ENCODE measurements at places on chromosomes 3 and 15.

GRCh38 chr3:13873818-13874217 is 6.1 kb downstream of the WNT7A start:
- no peak for DNase-seq

DNA sequence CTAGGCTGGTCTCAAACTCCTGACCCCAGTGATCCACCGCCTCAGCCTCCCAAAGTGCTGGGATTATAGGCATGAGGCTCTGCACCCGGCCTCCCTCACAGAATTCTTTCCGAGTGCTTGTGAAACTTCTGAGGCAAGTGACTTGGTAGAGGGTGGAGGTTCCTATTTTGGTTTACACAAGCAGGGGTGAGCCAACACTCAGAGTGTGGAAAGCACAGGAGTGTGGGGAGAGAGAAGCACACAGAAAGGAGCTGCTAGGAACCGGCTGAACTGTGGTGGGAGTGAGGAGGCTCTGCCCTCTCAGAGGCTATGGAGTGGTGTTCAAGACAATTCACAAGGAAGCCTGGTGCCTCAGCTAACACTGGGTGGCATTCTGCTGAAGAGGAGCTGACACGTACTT is 7.7 kb downstream of the CAPN3 start:
- no peak for DNase-seq

GRCh38 chr3:21393683-21394311 is 357.2 kb downstream of the ZNF385D start:
- no peak for DNase-seq

DNA sequence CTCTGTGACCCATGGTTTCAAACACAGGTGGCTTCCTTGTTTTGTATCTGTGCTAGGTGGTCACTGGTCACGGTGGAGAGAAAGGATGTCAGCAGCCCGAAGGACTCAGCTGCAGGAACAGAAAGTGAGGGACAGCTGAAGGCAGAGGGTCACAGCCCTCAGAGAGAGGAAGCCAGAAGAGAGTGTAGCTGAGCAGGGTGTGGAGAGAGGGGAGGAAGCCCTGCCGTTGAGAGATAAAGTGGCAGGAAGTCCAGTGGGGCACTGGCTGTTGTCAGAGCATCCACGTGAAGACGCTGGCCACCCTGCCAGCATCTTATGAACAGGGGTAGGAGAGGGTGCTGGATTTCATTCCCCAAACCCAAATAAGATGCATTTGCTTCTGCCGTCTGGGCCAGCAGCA is 36.9 kb downstream of the LIMD1 start:
- DNase-seq: no peak

GRCh38 chr3:172087602-172088580 is 48.5 kb downstream of the FNDC3B start:
- DNase-seq: no peak

GRCh38 chr15:45259796-45260195 is 7.8 kb downstream of the SLC28A2 start:
- no peak for DNase-seq

DNA sequence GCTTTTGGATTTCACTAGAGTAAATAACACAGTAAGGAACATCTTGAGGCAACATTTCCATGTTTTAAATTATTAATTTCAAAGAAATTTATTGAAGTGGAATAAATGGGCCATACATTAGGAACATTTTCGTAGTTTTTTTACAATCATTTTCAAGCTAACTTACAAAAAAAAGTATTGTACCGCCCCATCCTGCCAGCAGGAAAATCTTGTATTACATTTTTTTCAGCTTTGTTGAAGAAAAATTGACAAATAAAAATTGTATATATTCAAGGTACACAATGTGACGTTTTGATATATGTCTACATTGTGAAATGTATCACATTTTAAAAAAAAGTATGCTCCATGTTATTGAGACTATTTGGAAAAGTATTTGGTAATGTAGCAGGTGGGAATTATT is 1001.9 kb upstream of the NR2F2 start:
- DNase-seq: no peak

- no peak for DNase-seq
These were observed 37.1 kb upstream of the TSC22D2 start for GRCh38 chr3:150370999-150371398.

DNA sequence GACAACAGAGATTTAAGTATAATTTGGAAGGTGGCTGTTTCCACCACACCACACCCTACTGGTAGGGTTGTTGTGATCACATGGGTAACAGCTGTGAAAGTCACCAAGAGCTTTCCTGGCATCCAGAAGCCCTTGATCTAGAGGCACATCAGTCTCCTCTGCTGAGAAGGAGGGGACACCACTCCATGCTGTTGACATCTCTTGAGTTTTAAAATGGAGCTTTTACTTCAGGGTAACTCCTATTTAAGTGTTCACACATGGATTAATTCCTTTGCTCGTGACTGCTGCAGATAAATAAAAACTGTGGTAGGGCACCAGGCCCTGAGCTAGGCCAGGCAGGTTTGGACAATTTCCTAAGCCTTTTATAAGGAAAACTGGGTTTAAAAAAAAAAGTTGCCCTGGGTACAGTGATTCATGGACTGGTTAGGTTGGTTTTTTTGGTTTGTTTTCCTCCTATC is 7.5 kb downstream of the EXOSC7 start:
- no peak for DNase-seq

DNA sequence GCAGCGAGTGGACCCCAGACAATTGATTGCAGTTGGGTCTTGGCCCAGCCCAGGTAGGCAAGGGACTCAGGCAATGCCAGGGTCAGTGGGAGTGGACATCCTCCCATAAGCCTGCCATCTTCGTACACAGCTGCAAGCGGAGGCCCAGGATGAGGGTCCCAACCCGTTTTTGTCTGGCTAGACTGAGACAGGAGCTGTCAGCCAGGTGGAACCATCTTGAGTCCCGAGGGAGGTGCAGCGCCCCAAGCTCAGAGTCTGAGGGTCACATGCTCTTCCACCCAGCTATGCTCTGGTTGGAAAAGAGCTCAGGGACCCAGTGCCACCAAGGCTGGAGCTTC is 22.6 kb upstream of the IP6K2 start:
- DNase-seq: no peak

DNA sequence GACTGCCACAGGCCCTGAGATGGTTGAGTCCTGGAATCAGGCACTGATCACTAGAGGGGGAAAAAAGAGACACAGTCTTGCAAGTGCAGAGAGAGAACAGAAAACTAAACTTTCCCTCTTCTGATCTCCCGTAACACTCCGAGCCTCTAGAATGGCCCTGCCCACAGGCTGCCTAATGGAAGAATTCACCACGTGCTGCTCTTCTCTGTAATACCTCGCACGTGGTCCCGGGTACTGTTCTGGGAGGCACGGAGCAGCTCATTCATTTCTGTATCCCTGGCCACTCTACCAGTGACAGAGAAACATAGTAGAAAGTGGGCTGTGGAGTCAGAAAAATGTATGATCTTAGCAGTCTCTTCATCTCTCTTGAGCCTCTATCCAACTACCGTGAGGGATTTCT is 30.4 kb downstream of the VGLL4 start:
- no peak for DNase-seq

DNA sequence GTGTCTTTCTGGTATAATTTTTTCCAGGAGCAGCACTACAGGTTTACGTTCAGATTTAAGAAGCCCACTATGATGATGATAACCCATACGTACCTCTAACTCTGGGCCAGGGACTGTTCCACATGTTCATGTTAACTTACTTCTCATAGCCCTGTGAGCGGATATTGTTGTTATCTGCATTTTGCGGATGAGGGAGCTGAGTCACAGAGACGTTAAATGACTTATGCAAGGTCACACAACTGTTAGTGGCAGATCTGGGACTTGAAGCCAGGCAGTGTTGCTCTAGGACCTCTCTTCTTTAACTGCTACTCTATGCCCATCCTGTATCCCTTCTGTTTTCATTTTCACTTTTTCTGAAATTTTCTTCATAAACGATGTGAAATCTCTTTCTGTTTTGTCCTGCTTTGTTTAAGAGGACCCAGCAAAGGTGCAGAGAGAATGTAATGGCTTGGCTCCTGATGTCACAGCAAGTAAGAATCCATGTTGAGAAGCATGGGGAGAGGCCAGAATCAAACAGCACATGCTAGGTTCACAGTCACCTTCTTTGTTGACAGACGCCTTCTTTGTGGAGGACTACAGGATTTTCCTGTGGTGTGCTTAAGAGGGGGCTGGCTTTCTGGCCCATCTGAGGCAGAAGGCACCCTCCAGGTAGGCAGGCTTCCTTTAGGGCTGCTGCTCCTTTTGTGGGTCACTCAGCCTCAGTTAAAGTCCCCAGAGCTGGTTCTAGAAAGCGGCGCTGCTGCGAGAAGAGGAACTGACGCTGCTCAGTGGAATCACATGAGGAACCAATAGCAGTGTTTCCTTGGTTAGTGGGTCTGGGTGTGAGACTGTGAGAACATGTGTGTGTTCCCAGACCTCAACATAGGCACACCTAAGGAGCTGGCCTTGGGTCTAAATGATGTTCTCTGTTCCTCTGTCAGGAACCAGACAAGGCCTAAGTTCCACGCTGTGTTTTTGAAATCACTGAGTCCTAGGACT is 121.6 kb downstream of the TMEM108 start:
- DNase-seq: no peak

- peak; percentile 40 for DNase-seq
These were observed 256.8 kb upstream of the RARB start for GRCh38 chr3:25171118-25171807.

DNA sequence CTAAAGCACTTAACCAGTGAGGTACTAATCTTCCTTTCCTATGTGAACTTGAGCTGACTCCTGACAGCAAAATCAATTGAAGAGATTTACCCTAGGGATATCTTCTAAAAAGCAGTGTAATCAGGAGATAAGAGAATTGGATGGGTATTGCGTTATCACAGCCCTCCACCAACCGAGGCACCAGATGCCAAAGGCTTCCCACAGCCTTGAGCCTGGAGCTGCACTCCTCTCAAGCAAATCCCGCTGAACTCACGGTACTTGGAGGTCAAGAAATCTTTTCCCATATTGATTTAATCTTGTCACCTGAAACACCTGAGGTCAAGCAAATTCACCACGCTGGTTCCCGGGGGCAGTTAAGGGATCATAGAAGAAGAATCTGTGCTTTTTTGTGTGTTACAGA is 346.8 kb downstream of the TBL1XR1 start:
- DNase-seq: no peak

- no peak for DNase-seq
These were observed 34.5 kb downstream of the ESYT3 start for GRCh38 chr3:138468886-138469285.

- DNase-seq: no peak
These were observed 41.7 kb downstream of the CCR3 start for GRCh38 chr3:46283881-46284450.

DNA sequence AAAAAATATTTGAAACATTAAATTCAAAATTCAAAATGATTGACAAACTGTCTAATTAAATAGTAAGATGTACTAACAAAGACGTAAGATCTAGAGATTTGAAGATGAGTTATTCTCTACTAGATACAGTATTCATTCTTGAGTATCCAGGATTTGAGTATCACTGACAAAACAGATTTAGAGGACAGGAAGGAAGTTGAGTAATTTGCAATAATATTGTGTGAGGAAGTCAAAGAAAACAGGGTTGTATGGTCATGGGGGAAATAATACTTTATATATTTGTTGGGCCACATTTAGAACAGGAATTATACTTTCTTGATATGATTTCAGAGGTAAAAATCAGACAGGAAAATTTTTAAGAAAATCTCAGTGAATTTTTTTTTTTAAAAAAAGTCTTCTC is 393.1 kb upstream of the CDIN1 start:
- DNase-seq: no peak

GRCh38 chr3:32862247-32862935 is 44.6 kb downstream of the TRIM71 start:
- no peak for DNase-seq

DNA sequence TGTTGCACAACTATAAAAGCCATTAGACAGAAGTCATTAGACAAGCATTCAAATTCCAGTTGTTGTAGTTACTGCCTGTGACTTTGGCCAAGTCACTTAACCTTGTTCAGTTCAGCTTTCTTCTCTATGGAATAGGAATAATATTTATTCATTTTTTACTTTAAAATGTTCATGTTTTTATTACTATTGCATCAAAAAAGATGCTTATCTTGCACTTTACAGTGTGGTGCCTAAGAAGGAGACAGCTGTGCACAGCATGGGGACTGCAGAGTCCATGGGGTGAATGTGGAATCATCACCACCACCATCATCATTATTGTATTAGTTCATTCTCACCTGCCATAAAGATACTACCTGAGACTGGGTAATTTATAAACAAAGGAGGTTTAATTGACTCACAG is 504.2 kb downstream of the SOX2 start:
- no peak for DNase-seq

GRCh38 chr15:56252386-56252785 is 8.7 kb upstream of the RFX7 start:
- no peak for DNase-seq

DNA sequence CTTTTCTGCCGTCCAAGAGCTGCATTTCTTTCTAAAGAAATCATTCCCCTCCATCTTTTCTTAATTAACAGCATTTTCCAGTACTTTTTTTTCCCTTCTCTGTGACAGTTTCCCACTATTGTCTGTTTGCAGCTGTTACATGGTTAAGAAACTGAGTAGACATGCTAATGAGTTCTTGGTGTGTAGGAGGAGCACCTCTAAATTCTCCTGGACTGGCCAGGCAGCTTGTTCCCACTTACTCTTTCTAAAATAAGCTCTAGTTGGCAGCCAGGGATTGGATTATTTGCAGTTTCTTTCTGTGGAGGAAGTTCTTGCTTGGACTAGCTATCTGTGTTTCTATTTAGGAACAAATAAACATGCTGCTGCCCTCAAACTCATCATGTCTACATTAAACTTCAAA is 235.1 kb upstream of the GAP43 start:
- DNase-seq: peak; percentile 11

DNA sequence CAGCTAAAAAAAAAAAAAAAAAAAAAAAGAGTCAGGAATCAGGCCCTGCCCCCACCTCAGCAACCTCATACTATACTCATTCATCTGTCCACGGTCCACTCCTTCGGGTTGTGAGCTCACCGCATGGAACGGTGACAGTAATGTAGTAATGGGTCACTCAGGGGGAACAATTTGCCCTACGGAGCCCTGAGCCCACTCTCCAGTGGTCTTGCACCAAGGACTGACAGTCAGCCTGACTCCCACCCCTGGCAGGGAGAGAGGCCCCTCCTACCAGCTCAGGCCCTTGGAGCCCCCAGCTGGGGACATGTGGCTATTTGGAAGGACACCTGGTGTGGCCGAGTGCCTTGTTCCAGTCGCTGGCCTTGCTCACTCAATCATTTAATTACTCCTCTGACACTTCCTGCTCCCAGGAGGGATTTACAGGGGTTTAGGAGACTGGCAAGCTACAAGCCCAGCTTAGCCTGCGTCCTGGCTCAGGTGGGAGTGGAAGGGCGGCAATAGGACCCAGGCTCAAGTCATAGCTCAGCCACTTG is 19.9 kb upstream of the CACNA2D2 start:
- no peak for DNase-seq

GRCh38 chr15:74332011-74332410 is 35.4 kb downstream of the CYP11A1 start:
- no peak for DNase-seq

DNA sequence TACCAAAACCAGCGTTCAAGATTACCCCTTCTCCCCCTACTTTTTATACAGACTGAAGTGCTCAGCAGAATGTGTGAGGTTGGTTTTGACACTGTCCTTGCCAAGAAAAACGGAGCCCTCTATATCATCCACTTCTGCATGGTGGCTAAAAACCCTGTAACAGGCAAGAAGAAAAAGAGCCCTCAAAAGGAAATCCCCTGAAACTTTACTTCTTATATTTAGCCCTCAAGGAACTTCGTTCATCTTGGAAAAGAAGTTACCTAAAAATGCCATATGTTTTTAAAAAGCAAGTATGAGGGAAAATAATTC is 473.6 kb downstream of the FOXP1 start:
- no peak for DNase-seq

- no peak for DNase-seq
These were observed 8.7 kb upstream of the SLC7A14 start for GRCh38 chr3:170594528-170594927.

Data from fibroblast of skin of right biceps (primary cell).